ENCODE measurements at places on chromosomes 7 and 10.
A peak's percentile ranks its signal among the peaks of the same experiment; 100 is the strongest.

- no peak for DNase-seq
Measured at GRCh38 chr7:156984174-156984891, 26.1 kb downstream of the MNX1 start.

DNA sequence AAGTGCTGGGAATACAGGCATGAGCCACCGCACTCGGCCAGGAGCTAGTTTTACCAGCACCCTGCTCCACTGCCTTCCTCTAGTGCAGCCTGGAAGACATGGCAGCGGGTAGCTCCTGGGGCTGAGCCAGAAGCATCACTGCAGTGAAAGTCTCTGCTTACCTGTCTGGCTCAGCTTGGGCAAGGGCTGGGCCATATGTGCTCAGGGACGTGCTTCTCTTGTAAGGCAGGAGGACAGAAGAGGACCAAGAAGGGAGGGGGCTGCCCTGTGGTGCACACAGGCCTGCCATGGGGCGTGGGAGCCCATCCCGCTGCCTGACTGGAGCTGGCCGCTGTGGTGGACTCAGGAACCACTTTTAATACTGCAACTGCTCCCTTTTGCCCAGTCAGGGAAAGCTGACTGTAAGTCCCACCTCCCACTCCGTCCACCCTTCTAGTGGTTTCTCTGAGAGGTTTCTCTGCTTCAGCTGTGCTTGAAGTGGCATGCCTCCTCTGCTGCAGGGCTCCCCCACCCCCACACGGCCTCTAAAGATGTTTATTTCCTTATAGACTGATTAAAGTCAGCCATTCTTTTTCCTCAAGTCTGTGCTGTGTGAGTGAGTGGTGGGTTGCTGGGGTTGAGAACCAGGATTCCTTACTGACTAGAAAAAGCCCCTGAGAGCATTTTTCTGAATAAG is 25.3 kb upstream of the C10orf95 start:
- no peak for DNase-seq

GRCh38 chr10:73183667-73184281 is 15.9 kb downstream of the FAM149B1 start:
- DNase-seq: peak; percentile 20

GRCh38 chr7:90320801-90321494 is at the start of gene FAM237B:
FAM237B (minus strand) TSS chr7:90321304; CDS start chr7:90319748, 1,556 bp downstream.
- no peak for DNase-seq

GRCh38 chr10:119275085-119275484 is 67.7 kb downstream of the GRK5 start:
- no peak for DNase-seq

- no peak for DNase-seq
Measured at GRCh38 chr10:98463976-98464754, 17.4 kb upstream of the HPS1 start.

DNA sequence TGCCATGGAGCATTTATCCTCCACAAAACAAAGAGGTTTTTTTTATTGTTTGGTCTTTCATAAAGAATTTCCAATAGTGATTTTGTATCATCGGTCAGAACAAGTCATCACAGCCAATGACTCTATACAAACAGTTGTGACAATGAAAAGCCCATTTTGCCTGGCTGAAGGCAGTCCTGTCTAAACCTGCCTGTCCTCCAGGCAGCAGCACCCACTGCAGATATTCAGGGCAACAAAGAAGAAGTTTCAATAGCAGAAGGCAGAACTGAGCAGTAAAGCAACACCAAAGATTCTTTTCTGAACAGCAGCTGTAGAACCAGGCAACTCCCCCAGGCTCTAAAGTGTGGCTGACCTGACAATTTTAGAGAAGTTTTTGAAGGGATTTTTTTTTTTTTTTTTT is 169.4 kb downstream of the FGFR2 start:
- DNase-seq: no peak

DNA sequence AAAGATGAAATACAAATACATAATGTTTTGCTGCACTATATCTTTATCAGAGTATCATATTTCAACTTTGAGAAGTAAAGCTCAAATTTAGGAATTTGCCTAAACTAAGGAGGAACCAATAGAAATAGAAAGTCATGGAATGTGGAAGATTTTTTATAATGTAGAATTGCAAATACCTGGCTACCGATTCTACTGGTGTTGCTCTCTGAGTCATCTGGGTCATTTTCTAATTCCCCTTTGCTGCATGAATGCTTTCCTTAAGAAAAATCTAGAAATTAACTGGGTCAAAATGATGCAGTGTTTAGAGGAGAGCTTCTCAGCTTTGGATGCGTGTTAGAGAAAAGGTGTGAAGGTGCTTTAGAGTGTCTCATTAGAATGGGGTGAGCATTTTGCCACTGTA is 568.9 kb upstream of the ANKRD30A start:
- no peak for DNase-seq

DNA sequence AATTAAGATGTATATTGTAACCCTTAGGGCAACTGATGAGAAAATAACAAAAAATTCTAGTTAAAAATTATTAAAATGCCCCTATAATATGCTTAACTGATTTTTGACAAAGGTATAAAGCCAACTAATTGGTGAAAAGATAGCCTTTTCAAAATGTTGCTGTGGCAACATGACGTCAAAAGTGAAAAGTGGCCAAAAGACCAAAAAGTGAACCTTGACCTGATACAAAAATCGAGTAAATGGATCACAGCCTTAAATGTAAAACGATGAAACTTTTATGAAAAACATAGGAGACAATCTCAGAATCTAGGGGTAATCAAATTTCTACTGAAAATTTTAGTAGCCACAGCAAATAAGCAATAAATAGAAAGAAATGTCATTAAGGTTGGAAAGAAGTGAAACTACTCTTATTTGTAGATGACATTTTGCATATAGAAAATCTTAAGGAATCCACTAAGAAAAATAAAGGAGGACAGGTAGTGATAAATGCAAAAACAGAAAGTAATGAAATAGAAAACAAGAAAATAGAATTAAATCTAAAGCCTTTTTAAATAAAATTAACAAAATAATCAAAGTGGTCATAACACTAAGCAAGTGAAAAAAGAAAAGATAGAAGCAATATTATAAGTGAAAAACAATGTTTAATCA is 285.6 kb downstream of the ADK start:
- no peak for DNase-seq

DNA sequence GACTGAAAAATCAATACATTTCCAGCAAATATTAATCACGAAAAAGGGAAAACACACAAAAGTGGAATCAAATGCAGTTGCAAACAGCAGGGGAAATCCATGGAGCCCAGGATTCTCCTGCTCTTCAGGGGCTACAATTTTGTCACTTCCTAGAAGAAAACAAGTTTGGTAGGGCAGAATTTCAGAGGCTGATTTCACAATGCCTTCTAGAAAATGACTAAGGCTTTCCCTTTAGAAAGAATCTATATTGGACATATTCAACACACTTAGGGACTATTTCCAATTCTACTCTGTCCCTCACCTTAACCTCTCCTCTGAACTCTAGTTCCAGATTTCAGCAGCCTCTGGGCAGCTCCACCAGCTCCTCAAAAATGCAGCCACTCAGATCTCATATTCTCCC is 111.3 kb downstream of the HECTD2 start:
- no peak for DNase-seq

DNA sequence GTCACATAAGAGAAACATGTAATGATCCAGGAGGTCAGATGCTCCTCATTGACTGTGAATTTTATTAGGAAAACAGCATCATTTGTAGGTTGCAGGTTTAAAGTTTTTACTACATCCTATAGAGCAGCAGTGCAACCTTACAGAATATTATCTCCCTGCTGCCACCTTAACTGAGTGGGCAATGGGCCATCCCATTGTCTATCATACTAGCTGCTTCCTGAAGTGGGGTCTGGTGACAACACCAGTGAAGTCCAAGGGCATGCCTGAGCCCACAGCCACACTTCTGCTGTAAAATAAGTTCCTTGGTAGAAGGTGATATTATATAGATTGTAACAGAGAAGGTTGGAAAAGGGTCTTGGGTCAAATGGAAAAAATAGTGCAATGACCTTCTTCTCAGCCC is 4.0 kb upstream of the RAB18 start:
- no peak for DNase-seq

DNA sequence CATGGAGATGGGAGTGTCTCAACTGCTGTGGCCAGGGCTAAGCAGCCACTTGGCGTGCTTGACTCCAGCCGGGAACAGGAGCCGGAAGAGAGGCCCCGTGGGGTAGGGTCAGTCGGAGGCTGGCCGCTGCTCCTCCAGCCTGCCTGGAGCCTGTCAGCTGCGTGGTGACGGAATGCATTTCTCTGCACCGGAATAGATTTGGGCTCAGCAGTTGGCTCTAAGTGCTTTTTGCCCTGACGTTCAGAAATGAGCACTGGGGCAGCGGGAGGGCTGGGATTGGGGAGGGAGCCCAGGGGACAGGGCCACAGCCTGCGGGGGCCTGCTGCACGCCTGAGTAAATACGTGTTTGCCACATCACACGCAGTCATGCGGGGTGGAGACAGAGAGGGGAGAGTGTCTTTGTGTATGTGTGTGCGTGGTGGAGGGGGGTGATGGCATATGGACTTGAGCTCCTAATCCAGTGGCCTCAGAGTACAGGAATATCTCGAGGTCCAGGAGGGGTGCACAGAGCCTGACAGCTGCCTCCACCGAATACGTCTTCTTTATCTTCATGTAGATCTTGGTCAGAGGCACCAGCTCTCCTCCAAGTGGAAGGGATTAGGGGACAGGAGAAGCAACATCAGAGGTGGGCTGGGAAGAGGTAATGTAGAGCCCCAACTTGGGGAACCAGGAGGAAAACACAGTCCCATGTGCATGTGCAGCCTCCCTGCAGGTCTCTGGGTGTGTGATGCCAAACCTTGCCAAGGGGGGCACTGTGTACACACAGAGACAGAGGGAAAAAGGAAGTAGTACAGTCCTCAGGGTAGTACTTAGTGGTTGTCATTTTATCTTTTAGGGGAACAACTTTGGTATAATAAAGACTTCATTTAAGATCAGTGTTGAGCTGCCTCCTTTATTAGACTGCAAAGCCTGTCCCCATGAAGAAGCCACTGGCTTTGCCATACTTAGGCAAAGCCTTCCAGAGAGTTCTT is 151.4 kb downstream of the CDH23 start:
- DNase-seq: peak; percentile 6

- no peak for DNase-seq
Measured at GRCh38 chr7:77698042-77698625, 1.9 kb downstream of the RSBN1L start.

DNA sequence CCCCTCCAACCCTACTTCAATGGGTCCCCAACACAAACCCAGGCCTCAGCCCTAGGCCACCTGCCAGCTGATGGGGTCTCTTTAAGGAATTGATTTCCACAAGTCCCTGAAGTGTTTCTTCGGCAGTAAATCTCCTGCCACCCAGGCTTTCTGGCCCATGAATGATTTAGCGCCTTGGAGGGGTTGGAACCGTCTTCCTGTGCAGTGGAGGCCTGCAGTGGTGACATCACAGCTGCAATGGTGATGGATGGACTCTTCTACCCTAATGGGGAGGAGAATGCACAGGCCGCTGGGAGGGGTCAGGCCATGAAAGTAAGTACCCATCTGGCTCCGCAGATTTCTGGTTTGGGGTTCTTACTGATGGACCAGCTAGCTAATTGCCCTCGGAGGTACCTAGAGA is 163.8 kb downstream of the UBE2H start:
- DNase-seq: no peak

Data from HT1080 (cell line).